Midbrain (tissue), 1 donor: ENCODE measurements at places on chromosomes 4 and X.

- DNase-seq, result no peak
Measured at GRCh38 chrX:15744181-15744867, 6.3 kb downstream of the CA5B start.

DNA sequence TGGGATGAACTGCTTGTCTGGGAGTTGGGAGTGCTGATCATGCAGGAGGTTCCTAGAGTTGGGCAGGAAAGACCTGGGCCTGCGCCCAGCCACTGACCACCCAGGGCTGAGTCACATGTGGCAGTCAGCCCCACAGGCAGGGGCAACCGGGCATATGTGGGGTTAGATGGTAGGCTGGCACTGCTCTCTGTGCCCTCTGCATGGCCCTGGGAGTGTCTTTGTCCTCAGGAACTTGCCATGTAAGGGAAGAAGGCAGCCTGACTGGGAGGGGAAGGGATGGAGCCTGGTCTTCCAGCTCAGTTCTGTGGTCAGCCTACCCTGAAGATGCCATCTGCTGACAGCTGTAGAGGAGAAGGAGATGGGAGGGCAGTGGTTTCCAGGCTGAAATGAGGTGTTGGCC, 70.2 kb upstream of the EFNB1 start:
- DNase-seq, result no peak

GRCh38 chr4:138864961-138865720, 150.4 kb upstream of the NOCT start:
- DNase-seq, result no peak

- DNase-seq, result peak; percentile 49
Measured at GRCh38 chrX:9464435-9465371, at the start of gene TBL1X. TBL1X (plus strand) TSS chrX:9465058; CDS start chrX:9653587, 188,529 bp downstream.

GRCh38 chr4:22574880-22575279, 59.0 kb upstream of the ADGRA3 start:
- no peak for DNase-seq

DNA sequence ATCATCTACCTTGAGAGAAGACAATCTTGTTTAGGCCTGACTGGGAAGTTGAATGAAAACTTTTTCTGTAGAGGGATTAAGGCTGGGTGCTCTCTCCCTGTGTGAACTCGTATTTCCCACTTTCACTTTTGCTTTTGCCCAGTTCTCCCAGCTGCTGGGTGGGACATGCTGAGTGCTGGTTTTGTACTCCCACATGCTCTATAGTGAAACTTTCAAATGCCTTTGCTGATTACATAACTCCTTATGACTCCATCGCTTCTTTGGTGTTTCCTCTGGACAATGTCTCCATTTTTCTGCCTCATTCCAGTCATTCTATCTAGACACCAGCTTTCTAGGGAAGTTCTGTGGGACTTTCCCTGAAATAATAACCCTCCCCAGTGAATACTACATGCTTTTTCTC, 100.5 kb downstream of the CLNK start:
- no peak for DNase-seq
